ENCODE measurements at places on chromosomes 6 and 20. TPM values are rescaled to one million over a fixed set of nuclear protein-coding genes. Genes with fewer than 3 reads are reported as not detected.

DNA sequence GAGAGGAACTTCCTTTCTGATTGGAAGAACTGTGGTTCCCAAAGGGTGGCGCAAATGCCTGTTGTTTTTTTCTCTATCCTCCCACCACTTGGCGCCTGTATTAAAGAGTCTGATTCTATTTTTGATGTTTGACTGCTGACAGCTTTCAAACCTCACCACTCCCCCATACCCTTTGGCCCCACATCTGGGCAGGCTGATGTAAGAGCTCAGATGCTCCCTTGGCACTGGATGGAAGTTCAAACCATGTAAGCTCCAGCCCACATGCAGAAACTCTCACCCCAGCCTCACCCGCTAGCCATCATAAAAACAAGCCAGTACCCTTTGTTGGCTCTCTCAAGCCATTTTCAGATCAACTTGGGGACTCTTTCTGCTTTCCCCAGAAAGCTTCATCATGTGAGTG lies 20.0 kb upstream of the TMEM14A start:
- no peak overlapping the region for H3K4me3 ChIP-seq
- no peak for DNase-seq
- H3K4me1 ChIP-seq, result no peaks in the 10 kb centered on the region
- H3K36me3 ChIP-seq, result no peaks in the 10 kb centered on the region
- no peak overlapping the region for H3K27ac ChIP-seq

GRCh38 chr20:53865901-53866793 lies 204.2 kb downstream of the BCAS1 start:
- H3K27me3 ChIP-seq, result no peaks in the 10 kb centered on the region
- peak; percentile 28 for DNase-seq
- H3K4me3 ChIP-seq, result no peak overlapping the region
- peaks cover 22% of the 10 kb centered on the region for H3K4me1 ChIP-seq
- H3K27ac ChIP-seq, result peak overlapping the region; percentile 7
- H3K36me3 ChIP-seq, result no peaks in the 10 kb centered on the region

GRCh38 chr6:90941885-90942284 lies 355.0 kb upstream of the MAP3K7 start:
- no peak overlapping the region for H3K27ac ChIP-seq
- H3K36me3 ChIP-seq, result no peaks in the 10 kb centered on the region
- H3K4me1 ChIP-seq, result no peaks in the 10 kb centered on the region
- no peak overlapping the region for H3K4me3 ChIP-seq
- DNase-seq, result no peak

PGBD1 gene
- 1.7 TPM for polyA plus RNA-seq

METTL24 gene
- not detected for polyA plus RNA-seq
